ENCODE measurements at places on chromosomes 11 and 22.

DNA sequence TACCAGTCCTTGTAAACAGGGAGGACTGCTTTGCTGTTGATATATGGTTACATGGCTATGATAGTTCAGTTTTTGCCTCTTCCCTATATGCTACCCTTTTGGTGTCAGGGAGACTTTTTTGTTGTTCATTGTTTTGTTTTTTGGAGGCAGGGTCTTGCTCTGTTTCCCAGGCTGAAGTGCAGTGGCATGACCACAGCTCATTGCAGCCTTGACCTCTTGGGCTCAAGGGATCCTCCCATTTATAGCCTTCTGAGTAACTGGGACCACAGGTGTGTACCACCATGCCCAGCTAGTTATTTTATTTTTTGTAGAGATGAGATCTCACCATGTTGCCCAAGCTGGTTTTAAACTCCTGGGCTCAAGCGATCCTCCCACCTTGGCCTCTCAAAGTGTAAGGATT is 38.6 kb upstream of the SPTBN2 start:
- no peak for DNase-seq

DNA sequence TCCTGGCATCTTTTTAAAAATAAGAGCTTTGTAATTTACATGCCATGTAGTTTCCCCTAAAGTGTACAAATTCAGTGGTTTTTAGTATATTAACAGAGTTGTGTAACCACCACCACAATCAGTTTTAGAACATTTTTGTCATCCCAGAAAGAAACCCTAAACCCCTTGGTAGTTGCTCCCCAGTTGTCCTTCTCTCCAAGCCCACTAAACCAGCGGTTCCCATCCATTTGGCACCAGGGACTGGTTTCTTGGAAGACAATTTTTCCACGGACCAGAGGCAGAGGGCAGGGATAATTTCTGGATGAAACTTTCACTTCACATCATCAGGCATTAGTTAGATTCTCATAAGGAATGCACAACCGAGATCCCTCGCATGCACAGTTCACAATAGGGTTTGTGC is 22.6 kb downstream of the CABIN1 start:
- no peak for DNase-seq

- no peak for DNase-seq
Observed at GRCh38 chr11:119828006-119828405, 99.0 kb upstream of the NECTIN1 start.

DNA sequence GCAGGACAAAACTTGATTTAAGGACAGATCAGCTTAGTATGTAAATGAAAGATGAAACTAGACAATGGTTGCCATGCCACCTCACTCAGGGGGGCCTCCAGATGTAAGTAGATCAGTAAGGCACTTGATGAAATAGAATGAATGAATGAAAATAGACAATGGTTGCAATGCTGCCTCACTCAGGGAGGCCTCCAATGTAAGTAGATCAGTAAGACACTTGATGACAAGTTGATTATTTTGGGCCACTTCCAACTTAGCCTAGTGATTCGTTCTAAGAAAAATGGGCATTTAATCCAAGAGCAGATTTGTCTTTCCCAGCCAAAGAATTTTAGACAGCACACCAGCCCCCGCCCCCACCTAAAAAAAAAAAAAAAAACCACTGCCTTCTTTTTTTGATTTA is 19.2 kb upstream of the SLC5A12 start:
- no peak for DNase-seq

DNA sequence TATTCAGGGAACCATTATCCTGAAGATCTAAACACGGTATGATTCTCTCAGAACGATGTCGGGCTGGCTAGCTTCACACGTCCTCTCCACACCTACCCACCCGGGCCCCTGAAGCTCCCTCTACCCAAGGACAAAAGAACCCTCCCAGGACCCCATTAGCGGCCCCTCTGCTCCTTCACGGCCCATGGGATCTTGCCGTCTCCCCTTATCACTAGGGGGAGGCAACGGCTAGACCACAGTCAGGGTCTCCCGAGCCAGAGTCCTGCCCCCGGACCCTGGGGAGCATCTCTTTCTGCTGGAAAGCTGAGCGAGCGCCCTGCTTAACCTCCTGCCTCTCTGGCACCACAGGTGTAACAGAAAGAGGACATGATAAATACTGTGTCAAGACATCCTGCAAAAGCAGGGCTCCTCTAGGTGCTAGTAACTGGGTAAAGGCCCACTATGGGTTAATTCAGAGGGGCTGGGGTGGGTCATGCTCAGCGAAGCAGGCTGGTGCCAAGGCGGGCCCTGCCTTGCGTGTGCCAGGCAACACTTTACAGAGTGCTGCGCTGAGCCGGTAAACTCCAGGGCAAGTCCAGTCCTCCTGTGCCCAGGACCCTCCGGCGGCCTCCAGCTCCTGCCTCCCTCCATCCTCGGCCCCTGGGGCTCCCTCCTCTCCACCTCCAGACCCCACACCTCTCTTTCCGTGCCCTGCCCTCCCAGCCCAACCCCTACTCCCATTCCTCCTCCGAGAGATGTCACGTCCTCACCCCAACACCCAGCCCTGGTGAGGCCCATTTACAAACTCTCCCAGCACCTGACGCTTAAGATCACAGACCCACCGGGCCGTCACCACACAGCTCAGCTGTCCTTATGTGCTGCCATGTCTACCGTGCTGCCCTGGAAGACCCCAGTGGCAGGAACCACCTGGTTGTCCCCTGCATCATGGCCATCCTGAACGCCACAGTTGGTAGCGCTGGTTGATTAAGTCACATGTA is 3.0 kb downstream of the TOLLIP start:
- no peak for DNase-seq

GRCh38 chr11:125886997-125887372 is 483 bp upstream of the HYLS1 start:
- DNase-seq = no peak

DNA sequence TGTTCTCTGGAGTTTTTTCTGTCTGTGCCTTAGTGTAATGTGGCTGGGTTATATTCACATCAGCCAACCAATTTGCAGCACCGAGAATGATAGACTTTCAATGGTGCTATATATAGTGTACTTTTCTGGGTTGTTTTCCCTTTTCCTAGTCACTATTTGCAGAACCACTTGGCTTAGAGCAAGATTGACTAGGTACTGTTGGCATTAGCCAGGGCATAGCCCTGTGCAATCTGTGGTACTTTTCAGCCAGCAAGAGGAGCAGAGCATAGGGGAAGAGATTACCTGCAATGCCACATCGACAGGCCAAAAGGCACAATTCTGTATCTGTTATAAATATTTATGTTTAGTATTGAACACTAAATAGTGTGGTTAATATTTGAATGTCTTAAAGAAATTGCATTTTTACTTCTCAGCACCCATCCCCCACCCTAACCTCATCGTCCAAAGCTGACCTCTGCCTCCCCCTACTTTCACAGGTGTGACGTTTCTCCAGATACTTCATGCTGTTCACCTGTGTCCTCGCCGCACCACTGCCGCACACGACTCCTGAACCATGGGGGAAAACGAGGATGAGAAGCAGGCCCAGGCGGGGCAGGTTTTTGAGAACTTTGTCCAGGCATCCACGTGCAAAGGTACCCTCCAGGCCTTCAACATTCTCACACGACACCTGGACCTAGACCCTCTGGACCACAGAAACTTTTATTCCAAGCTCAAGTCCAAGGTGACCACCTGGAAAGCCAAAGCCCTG is 51.4 kb downstream of the MICAL2 start:
- no peak for DNase-seq

DNA sequence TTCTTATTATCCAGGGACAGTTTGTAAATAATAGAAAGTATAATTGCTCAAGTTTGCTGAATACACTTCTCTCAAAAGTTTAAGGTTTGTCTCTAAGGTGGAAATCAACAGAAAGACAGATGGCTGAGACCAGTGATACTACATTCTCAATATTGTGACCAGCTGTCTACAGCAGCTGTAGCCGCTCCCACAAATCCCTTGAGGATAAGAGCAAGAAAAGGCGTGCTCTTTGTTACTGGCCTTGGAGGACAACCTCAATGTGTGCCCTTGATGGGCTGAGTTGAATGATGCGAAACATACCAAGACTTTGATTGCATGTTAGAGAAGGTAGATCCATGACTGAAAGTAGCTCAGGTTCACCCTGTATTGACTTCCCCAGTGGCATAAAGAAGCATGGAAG is 6.1 kb downstream of the OR6M1 start:
- DNase-seq = no peak

DNA sequence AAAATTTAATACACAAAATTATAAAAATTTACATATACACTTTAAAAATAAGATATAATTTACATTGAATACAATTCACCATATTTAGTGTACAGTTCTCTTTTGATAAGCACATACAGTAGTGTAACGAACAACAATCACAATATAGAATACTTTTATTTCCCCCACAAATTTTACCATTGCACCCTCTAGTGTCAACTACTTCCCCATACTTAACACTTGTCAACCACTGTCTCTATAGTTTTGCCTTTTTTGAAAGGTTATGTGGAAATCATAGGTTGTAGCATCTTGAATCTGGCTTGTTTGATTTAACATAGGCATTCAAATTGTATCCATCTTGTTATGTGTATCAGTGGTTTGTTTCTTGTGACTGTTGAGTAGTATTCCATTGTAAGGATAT is 21.3 kb upstream of the PANX1 start:
- DNase-seq = no peak

DNA sequence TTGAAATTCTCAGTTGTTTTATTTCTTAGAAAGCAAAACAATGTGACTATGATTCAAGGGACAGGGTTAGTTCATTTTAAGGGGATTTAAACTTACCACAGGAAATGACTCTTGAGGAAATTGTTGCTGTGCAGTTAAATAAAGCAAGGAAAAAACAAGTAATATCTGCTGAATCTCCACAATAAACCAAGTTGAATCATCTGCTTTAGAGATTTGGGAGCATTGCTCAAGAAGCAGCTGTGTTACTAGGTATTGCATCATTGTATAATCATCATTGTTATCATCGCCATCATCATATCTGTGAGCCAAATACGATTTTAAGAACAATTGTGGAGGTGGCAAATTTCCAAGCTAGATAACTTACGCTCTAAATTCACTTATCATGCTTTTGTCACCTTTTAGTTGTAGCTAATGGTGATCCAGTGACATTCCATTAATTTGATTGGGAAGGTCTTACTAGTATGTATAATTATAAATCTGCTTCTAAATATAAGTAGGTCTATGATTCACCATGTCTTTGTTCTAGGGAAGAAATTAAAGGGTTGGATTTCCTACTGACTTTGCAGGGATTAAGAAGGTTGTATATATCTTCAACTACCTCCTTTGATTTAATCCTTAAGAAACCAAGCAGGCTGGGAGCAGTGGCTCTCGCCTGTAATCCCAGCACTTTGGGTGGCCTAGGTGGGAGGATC is 19.9 kb downstream of the MMP10 start:
- no peak for DNase-seq

DNA sequence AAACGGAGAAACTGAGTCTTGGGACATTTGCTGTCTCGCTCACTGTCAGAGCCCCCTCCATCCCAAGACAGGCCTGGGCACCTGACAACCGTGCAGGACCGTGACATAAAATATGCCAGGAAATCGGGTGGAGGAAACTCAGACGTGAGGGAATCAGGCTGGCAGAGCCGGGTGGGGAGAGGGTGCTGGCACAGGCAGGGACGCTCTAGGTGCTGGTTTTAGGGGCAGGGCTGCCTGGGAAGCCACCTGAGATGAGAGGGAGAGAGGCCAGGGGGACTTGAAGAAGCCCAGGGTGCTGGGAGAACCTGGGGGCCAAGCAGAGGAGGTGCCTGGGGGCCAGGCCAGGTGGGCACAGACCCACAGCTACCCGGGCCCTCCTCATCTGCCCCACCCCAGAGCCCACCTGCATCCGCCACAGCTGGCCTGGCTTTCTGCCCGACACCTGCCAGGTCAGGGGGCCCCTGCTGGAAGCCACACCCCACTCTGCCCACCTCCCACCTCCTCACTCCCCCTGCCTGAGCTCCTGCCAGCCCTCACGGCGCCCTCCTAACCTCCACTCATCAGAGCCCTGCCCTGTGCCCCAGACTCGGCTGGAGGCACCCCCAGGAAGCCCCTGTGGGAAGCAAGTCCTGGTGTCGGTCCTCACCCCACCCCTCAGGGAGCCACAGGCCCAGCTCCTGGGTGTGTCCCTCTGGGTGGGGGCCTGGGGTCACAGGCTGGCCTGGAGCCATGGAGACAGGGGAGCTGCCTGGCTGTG is 27.3 kb upstream of the MUC5AC start:
- DNase-seq = no peak

DNA sequence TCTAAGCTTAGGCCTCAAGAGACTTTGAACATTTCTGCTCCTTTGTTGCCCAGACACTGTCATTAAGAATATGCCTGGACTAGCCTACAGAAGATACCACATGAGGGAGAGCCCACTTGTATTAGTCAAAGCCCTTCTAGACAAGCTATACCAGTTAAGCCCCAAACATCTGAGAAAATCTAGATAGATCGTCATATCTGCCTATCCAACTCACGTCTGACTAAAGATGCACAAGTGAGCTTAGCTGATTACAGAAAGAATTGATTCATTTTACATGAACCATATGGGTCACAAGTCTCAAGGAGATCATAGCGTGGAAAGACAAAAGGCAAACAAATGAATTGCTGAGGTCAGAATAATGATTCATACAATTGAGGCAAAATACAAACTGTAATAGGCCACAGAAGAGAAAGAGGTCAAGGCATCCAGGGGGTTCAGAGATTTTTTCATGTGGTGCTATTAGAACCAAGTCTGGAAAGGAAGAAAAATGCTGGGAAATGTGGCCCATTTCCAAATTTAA is 1155.5 kb upstream of the TENM4 start:
- no peak for DNase-seq

DNA sequence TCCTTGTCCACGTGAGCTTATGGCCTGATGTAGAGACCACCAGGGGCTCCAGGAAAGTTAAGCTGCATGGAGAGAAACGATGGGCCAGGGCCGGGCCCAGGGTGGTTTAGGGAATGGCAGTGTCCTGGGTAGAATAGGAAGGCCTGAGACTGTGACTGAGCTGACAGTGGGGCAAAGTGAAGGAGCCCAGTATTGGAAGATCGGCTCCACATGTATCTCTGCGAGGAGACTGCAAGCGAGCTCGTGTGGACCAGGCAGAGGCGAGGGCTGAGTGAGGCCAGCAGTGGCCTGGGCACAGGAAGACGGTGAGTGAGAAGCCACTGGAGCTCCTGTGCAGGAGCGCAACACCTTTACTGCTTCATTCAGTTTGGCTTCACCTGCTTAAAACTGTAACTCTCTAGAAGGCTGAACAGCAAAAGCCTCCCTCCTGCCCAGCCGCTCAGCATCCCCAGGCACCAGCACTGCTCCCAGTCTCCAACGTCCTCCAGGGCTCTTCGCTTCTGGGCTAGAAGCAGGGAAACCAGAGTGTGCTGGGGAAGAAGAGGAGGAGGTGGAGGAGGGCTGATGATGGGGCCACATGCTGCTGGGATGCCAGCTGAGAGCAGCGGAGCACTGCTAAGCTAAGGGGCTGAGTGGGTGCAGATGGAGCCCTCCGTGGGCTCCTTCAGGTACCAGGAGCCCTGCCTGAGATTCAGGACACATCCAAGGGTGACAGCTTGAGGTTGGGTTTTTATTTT is 13.5 kb downstream of the TCIRG1 start:
- DNase-seq = no peak

- no peak for DNase-seq
Observed at GRCh38 chr11:119087747-119088241, 3.1 kb downstream of the HMBS start.

GRCh38 chr11:112106070-112106469 is 19.4 kb downstream of the SDHD start:
- DNase-seq = no peak

- DNase-seq = peak; percentile 67
Observed at GRCh38 chr11:35138943-35139721, at the start of gene CD44. TSS of gene CD44 (plus strand) at chr11:35139171. CDS start at chr11:35139304, 133 bp downstream.

All from stimulated activated CD8-positive, alpha-beta memory T cell treated with anti-CD3 and anti-CD28 coated beads, Interleukin-7, amount 100 ng/mL, for 1 hour (primary cell).